ENCODE measurements at places on chromosomes 11 and 22.

- no peak for DNase-seq
Measured at GRCh38 chr11:34509336-34509876, 4.2 kb downstream of the ELF5 start.

DNA sequence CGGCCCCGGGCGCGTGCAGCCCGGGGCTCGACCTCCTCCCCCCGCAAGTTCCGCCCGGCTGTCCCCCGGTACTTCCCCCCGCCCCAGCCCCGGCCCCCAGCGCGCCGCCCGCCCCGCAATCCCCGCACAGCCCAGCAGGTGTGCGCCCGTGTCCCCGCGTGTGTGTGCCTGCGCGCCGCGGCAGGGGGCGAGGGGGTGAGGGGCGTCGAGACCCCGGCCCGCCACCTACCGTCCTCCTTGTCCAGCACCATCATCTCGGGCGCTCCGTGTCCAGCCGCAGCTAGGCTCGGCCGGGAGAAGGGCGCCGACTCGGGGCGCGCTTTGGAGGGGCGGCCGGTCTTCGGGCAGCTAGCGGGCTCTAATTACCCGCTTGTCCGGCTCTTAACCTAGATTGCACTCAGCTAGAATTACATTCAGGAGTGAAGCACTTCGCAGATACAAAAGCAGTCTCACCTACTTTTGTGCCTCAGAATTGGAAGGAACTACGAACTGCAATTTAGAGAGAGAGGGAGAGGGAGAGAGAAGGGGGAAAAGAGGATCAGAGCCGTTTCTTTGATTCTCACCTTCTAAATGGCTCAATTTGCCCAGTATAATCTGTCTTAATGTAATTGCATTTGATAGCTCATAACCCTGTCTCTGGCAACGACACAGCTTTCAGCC is 439 bp downstream of the LMO1 start:
- no peak for DNase-seq

DNA sequence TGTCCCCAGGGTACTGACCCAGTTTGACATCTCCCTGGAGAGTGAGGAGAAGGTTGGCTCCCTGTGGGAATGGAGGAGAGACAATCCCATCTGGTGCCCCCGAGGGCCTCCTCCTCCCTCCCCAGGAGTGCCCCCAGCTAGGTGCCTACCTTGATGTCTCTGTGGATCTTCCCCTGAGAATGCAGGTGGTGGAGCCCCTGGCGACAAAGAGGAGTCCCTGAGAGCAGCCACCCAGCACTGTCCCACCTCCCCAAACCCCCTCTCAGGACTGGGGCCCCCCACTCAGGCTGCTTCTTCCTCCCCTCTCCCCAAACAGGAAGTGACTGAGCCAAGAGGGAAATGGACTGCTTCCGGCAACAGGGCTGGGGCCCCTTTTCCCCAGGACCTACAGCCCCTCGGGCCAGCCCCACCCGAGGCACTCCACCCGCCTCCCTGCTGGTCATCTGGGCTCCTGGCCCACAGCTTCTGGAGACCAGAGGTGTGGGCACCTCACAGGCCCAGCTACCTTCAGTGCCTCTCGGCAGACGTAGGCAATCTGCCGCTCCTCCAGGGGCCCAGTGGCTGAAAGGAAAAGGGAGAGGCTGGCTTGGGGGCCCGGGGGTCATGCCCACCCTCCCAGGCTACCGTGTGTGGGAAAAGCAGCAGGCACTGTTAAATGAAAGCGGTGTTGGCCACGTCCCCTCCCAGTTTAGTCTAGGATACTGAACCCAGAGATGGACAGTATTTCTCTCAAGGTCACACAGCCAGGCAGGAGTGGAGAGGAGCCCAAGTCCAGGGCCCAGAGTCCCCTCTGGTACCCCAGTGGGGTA is 1.2 kb downstream of the MAP4K2 start:
- DNase-seq: no peak

DNA sequence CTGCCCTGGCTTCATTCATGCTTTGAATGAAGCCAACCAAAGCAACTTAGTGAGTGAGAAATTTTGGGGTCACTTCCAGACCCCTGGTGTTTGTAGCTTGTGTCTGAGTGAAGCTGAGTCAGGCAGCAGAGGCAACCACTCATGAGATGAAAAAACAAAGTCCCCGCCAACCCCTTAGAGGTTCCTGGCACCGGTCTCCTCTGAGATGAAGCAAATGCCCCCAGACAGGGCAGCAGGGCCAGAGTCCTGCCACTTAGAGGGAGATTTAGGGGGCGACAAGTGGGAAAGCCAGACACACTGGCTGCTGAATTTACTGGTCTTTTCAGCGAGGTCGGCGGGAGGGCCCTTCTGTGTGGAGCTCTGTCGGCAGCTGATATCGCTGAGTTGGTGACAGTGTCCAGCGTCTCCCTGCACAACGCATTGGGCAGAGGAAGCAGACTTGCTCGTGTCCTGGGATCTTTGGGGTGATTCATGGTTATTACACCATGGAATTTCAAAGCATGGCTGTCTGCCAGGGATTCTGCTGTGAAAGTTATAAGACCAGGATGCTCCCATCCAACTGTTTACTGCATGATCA is 482.6 kb downstream of the MIAT start:
- no peak for DNase-seq

- DNase-seq: no peak
Measured at GRCh38 chr11:3825473-3826154, 15.1 kb downstream of the RHOG start.

DNA sequence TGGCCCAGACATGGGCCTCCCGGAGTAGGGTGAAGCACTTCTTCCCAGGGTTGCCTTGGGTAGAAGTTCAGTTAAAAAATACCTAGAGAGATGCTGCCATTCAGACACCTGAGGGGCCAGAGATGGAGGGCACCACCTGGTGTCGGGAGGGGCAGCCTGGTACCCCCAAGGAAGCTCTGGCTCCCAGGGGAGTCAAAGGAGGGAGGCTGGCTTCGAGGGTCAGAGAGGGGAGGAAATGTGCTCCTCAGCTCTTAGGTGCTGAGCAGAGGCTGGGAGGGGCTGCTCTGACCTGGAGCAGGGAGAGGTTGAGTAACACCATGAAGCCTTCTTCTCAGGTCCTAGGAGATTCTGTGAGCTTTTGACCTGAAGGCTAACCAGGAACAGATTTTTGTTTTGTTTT is 1.1 kb downstream of the USP35 start:
- DNase-seq: no peak

DNA sequence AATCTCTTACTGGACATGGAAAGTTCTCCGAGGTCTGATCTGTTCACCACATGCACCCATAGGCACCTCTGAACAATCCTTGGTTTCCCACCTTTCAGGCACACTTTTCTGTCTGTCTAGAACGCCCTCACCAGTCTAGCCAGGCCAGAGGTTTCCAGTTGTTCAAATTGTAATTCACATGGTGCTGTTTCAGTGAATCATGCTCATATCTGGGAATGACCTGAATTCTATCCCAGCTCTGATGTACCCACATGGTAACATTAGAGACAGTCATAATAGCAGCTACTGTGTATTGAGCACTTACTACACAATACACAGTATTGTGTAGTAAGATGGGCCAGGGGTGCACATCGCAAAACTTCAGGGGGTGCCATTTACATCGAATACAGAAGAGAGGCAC is 138.2 kb downstream of the COMMD9 start:
- no peak for DNase-seq

- DNase-seq: no peak
Measured at GRCh38 chr11:32069361-32070058, 21.4 kb upstream of the RCN1 start.

DNA sequence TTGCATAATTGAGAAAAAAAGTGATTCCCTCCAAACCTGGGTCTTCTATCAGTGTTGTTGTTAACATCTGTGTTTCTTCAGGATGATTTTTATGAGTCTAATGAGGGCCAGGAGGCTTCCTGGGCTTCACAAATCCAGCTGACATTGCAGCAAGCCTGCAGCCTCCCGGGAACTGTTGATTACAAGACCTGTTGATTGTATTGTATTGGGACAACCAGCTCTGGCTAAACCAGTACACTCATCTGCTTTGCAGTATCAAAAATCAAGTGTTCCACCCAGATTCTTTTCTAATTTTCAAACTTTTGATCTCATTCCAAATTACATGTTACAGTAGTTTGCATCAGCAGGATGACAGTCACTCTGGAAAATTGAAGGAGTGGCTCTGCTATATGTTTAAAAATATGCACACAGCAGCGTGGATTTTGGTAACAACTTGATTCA is 16.1 kb upstream of the PRSS23 start:
- no peak for DNase-seq

- DNase-seq: no peak
Measured at GRCh38 chr11:126476266-126476924, 120.9 kb downstream of the ST3GAL4 start.
